ENCODE measurements at places on chromosomes 2 and 18.
A peak's percentile ranks its signal among the peaks of the same experiment; 100 is the strongest.

- ATAC-seq: peak; percentile 91
Measured at GRCh38 chr18:23958036-23958435, 56.5 kb upstream of the TTC39C start.

DNA sequence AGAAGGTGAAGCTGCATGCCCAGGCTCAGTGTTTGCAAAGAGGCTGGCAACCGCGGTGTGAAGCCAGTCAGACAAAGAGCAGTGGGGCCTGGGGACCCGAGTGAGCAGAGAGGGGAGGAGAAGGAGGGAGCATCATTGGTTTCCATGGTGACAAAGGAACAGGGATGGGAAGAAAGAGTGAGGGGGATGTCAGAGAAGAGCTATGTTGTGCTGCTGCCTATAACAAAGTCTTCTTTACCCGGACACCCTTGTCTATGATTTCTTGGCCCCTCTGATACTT is 14.5 kb downstream of the TMEM247 start:
- ATAC-seq: no peak

- no peak for ATAC-seq
Measured at GRCh38 chr2:161245261-161245553, 63.0 kb upstream of the PSMD14 start.

GRCh38 chr2:227515742-227516141 is 43.8 kb downstream of the AGFG1 start:
- no peak for ATAC-seq

DNA sequence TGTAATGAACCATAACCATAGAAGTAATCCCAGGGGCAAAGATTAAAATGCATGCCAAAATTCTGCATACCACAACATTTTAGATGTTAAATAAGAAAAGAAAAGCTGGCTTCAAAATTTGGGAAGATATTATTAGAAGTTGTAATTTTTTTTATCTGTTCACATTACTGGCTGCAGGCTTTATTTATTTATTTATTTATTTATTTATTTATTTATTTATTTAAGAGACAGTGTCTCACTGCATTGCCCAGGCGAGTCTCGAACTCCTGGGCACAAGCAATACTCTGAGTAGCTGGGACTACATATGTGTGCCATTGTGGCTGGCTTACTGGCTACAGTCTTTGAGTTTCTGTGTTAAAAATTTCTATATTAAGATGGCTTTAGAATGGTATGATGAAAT is 66.5 kb upstream of the PNPT1 start:
- ATAC-seq: no peak

DNA sequence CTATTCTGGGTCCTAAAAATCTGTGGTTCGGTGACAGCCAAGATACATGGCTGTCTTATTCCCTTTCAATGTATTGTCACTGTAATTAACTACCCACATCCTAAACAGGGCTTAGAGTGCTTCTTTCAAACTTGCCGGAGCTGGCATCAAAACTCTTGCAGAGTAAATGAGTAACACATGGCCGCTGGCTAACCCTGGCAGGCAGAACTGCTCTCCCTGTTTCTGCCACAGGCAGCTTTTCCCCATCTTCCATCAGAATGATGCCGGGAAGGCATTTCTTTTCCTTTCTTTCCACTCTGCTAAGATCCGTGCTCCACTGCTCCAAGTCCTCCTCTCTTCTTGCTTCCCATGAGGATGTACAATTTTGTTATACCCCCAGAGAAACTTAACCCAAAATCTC is 54.8 kb upstream of the PTPRM start:
- ATAC-seq: no peak

- no peak for ATAC-seq
Measured at GRCh38 chr18:58761241-58761969, 90.1 kb downstream of the MALT1 start.
